ENCODE measurements at places on chromosomes 3 and 15. TPM values are rescaled to one million over a fixed set of nuclear protein-coding genes. Genes with fewer than 3 reads are reported as not detected.

GRCh38 chr3:113606539-113607218, 74.3 kb downstream of the SIDT1 start:
- no peak for DNase-seq

- DNase-seq: no peak
Observed at GRCh38 chr3:16076564-16076963, 97.9 kb upstream of the GALNT15 start.

DNA sequence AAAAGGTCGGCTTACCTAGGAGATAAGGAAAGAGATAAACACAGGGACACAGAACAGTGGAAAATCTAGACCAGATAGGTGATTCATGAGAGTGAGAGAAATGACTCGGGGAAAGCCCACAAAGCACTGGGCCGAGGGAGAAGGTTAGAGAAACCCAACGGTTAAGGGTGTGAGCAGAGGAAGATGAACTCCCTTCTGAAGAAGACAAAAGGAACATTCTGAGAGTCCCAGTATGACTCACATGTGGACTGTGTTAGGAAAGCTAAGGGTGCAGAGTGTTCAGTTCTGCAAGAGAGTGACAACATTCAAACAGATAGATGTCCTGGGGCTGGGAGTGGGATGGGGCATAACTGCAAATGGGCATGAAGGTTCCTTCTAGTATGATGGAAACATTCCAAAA, 83.0 kb downstream of the CNTN3 start:
- no peak for DNase-seq

DNA sequence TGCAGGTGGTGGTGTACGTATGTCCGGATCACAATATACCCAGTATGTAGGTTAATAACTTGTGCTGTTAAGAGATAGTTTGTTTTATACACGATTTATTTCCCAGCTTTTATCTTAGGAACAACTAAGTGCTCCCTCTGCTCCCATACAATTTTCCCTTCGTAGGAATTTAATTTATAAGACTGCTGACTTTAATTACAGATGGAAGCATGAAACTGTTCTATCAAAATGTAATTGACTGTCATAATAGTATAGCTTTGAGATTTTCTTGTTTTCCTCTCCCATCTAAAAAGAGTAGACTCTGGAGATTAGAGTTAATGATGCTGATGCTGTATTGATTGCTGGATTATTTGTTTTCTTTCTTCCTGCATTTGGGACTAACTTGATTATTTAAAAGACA, 370.7 kb upstream of the SGO1 start:
- no peak for DNase-seq

GRCh38 chr15:35107122-35107521, 22.0 kb upstream of the NANOGP8 start:
- DNase-seq: no peak

- peak; percentile 36 for DNase-seq
Observed at GRCh38 chr15:31197497-31198414, 96.2 kb upstream of the TRPM1 start.

GRCh38 chr3:98814817-98815420, 51.8 kb downstream of the ST3GAL6 start:
- DNase-seq: no peak

GRCh38 chr3:58000306-58001085, 7.7 kb upstream of the FLNB start:
- no peak for DNase-seq

DNA sequence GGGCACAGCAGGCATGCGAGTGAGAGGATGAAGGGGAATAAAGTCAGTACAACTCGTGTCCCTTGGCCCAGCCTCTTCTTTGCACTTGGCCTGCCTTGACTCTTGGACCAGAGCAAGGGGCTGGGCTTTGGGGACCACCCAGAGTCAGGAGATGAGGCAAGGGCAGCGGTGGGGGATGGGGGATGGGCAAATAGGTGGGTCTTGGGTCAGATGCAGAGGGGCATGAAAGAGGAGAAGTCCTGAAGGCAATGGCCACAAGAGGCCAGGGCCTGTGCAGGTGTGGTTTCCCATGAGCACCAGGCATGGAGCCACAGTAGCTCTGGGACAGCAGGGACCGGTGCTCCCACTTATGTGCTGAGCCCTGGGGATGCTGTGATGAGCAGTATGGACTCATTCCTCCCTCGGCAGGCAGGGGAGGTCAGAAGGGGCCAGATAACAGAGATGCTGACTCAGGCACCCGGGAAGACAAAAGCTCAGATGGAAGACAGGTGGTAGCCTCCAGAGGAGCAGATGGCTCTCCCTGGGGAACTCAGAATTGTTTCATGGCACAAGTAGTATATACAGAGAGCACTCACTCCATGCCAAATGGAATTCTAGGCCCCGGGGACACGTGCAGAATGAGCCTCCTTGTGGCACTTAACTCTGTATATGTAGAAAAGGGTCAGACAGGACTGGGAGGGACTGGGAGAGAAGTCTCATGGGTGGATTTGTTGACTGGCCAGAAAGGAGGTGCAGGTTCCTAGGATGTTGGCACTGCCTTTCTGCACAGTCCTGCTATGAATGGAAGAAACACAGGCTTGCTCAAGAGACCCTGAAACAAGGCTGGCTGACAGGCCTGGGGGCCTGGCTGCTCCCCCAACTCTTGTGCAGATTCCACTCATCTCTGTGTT, 14.3 kb downstream of the ZBTB47 start:
- peak; percentile 58 for DNase-seq

DNA sequence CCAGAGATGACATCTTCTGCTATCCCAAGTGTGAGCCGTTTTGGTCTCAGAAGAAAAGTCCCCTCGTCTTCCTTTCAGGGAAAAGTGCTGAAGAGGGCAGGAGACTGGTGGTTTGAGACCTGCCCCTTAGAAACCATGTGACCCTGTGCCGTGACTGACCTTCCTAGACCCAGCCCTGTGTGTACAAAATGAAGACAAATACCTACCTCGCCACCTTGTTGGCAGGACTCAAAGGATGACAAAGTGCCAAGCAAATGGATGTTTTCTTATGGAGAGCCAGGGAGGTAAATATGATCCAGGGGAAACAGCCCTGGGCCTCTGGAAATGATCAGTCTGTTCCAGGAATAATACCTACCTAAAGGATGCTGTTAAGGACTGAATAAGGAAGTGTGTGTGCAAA, 41.3 kb downstream of the FAM174B start:
- no peak for DNase-seq

DNA sequence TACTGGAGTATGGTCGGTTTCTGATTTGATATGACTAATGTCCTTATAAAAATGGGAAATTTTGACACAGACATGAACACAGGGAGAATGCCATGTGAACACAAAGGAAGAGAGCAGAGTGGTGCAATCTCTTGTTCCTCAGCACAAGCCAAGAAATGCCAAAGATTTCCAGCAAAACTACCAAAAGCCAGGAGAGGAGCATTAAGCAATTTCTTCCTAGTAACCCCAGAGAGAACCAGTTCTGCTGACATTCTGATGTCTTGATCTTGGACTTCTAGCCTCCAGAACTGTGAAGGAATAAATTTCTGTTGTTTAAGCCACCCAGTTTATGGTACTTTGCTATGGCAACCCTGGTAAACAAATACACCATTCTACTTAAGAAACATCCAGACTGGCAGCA, 227.8 kb upstream of the MRPL3 start:
- DNase-seq: no peak

DNA sequence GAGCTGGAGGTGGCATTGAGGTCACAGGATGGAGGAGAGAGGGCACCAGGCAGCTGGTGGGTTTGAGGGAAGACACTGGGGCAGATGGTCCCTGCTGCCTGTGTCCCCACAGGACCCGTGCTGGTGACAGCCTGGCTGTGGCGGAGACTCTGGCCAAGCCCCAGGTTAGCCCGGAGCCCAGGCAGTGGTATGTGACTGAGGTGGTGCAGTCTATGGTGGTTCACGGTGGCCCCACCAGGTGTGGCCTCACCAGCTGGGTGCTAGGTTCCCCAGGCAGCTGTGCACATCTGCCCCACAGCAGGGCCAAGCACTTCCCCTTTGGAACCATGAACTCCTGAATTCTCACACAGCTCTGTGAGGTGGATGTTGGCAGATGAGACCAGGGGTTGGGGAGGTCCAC, 15.4 kb downstream of the PLXNA1 start:
- no peak for DNase-seq

DNA sequence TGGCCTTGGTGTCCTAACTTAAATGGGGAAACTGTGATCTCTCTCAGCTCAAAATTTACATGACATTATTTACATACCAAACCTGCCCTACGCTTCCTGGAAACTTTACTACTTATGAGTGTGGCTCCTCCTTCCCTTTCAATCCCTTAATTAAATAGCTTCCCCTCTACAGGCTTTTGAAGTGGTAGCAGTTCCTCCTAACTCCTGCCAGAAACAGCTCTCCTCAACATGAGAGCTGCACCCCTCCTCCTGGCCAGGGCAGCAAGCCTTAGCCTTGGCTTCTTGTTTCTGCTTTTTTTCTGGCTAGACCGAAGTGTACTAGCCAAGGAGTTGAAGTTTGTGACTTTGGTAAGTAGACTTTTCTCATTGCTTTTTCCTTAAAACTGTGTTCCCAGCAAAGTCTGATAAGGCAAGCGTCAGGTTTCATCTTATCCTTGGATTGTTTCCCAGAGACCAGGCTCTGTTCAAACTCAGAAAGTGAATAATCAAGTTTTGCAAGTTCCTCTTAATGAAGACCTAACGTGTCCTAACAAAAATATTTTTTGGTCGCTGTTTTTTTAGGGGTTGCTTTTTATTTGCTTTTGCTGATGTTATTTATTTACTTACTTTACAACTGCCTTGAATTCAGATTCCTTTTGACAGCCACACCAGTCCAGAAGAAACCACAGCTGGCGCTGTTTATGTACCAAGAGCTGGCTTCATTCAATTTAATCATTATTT, at the start of gene ACP3:
Gene ACP3 (plus strand): TSS at position 179 of the 720 bp plus-strand sequence. CDS start 50 bp downstream, at position 229.
- DNase-seq: no peak

DNA sequence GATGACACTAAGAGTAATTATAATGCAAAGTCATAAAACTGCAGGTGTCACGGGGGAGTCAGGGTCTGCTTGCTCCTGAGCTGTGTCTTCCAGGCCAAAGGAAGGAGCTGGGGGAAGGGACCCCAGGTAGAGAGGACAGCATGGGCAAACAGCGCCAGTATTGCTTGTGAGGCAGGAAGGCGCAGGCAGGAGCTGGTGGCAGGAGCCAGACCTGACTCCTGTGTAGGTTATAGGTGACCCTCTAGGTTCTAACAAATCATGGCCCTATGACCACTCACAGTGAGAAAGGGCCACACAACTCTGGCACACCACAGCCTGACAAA, 1.9 kb downstream of the CISH start:
- no peak for DNase-seq

DNA sequence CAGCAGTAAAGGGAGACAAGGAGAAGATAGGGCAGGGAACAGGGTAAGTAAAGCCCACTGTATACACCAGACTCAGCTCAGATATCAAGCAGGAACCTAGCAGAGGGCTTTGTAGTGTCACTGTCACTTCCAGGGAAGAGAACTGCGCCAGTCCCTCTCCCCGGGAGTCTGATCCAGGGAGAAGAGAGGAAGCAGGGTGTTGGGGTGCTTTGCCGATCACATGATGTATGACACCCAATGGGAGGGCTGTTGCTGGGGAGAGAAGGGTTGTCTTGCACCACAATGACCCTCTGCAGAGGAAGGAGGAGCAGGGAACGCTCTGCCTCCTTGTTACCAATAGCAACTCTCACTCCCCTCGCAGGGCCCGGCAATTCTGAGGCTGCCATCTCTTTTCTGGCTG, 147.2 kb upstream of the SLC2A2 start:
- DNase-seq: peak; percentile 66

GRCh38 chr15:91480426-91480825, 373.1 kb upstream of the SLCO3A1 start:
- DNase-seq: no peak

- DNase-seq: no peak
Observed at GRCh38 chr3:194023501-194024280, 112.3 kb upstream of the HES1 start.

DNA sequence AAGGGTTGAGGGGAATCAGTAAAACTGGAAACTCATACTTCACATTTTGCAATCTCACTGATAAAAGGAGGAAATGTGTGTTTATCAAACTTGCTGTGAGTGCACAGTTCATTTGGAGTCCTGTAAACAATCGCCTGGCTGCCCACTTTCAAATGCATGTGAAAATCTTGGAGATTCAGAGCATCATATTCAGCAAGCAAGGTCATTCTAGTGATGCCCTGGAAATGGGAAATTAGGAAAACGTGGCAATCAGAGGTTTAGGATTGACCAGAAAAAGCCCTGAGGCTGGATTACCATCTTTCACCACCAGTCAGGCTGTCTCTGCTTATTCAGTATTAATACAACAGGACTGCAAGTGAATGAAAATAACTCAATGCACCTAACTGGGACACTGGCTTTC, 23.9 kb downstream of the DPH6 start:
- DNase-seq: no peak

DNA sequence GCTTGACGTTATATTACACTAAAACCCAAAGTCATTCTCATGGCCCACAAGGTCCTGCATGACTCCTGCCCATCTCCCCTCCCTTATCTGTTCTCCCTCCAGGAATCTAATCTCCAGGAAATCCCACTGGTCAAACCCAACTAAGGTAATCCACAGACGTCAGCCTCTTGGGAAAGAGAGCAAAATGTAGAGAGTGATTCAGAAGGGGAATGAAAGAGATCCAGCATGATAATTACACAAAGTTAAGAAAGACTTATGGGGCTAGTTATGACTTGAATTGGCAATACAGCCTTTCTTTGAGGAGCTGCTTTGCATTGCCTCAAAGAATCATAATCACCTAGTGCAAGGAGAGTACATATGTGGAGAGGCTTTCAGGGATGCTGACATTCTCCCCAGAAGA, 137.8 kb upstream of the MYRIP start:
- DNase-seq: no peak

- DNase-seq: no peak
Observed at GRCh38 chr15:49750553-49750952, 129.7 kb downstream of the DTWD1 start.

DNA sequence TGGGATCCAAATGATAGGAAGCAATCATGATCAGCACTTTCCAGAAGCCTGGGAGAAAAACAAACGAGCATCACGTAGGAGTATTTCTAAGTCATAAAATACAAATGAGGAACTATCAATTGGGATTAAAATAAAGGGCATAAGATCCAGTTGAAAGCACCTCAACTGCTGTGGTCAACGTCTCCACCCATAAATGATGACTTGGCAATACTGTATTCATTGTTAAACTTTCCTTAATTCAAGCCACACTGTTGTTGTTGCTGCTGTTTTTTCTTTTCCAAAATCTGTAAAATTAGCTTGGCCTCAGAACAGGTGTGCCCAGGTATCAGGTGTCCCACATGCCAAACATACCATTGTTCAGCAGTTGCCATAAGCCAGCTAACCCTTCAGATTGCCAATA, 395.8 kb downstream of the NTRK3 start:
- DNase-seq: no peak

ACKR4 gene
- 3.9 TPM for total RNA-seq

ITIH3 gene
- total RNA-seq: 2.1 TPM

ARHGEF26 gene
- 8.1 TPM for total RNA-seq

C3orf49 gene
- not detected for total RNA-seq

RASL12 gene
- total RNA-seq: 83.3 TPM

TRIM42 gene
- total RNA-seq: not detected

SNX4 gene
- total RNA-seq: 21.3 TPM

TF gene
- total RNA-seq: 4.1 TPM

CCR9 gene
- total RNA-seq: not detected

GRAMD1C gene
- total RNA-seq: 3.0 TPM

SYNPR gene
- 8.3 TPM for total RNA-seq

Data from right atrium auricular region (tissue), 2 donors.